ENCODE measurements at places on chromosomes 3 and 15.

GRCh38 chr3:170180079-170180907 is 1.2 kb downstream of the PHC3 start:
- no peak for DNase-seq

GRCh38 chr15:38354315-38354929 is 99.5 kb upstream of the FAM98B start:
- peak; percentile 46 for DNase-seq

GRCh38 chr3:118067439-118067838 is 967.2 kb downstream of the IGSF11 start:
- no peak for DNase-seq

DNA sequence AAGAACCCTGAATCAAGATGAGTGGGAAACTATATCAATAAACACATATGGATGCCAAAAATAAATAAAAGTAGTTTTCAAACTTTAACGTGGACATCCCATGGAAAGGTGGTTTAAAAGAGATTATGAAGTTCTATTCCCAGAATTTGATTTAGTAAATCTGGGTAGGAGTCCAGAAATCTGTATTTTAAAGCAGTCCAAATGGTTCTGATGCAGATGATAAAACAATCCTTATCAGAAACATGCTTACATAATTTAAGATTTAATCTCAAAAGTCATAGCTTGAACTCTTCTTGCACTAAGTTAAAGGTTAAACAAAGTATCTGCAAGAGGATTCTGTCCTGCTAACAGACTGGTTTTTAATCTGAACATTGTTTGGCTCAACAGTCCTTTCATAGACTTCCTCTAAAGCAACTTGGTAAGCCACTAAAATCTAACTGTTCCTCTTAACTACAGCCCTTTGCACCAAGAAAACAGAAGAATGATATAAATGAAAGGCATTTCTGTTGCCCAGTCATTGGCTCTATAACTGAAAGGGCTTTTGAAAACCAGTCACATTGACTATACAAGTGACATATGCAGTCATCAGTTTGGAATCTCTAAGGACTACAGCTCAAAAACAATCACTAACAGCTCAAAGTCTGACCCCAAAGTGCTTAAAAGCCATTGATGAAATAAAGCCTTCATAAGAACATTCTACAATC is 23.4 kb upstream of the MAP4 start:
- no peak for DNase-seq

GRCh38 chr3:125050488-125051090 is 5.2 kb downstream of the HEG1 start:
- no peak for DNase-seq

GRCh38 chr3:88034491-88035275 is 24.1 kb downstream of the CGGBP1 start:
- DNase-seq, result no peak

DNA sequence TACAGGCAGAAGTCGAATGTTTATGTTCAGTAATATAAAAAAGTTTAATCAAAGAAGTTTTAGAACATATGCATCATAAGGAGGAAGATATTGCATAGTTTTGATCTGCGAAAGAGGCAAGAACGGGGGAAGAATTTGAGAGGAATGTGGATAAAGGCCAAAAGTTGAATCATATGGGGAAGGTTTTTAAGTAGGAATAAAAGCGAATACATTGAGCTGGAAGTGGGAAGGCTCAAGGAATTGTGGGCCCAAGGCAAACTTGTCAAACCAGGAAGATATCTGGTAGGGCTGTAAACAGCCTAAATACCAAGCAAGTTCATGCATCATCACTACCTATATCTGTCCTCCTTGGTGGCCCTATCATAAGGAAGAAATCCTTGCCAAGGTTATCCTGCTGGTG is 186.9 kb downstream of the MAGI1 start:
- no peak for DNase-seq

GRCh38 chr15:90680371-90680935 is 36.7 kb upstream of the BLM start:
- DNase-seq, result no peak

GRCh38 chr3:156776031-156776430 is 50.1 kb upstream of the LEKR1 start:
- no peak for DNase-seq

DNA sequence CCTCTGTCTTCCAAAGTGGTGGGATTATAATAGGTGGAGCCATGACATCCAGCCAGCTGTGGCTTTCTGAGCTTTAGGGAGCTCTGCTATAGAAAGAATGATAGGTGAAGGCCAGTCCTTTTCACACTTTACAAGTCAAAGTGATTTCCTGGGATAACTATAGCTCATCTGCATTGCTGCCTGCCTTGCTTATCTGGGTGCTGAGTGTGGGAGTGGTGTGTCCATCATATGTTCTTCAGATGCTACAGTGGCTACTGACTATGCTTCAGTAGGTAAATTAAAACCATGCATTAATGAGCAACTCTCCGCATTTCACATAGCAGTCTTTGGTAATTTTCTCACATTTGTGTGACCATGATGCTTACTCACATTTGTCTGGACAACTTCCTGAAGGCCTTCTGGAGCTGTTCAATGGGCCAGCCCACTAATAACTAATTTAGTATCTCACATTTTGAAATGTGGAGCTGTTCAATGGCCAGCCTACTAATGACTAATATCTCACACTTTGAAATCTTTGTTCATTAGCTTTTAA is 23.4 kb downstream of the RHOA start:
- no peak for DNase-seq

DNA sequence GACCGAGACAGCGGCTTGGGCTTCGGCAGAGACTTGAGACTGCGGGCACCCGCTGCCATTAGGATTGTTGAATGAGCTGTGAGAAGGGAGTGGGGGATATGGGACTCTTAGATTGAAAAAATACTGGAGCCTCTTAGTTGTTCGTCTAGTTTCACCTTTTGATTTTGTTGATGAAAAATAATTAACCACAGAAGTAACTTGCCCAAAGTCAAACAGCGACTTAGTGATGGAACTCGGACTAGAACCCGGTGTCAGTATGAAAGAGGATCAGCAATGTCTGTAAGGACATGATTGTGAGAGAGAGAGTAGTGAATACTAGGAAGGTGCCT is 510 bp upstream of the GOLGB1 start:
- no peak for DNase-seq
